ENCODE measurements at places on chromosomes 5 and 9.

- DNase-seq = no peak
Observed at GRCh38 chr5:1558944-1559343, 35.2 kb upstream of the LPCAT1 start.

DNA sequence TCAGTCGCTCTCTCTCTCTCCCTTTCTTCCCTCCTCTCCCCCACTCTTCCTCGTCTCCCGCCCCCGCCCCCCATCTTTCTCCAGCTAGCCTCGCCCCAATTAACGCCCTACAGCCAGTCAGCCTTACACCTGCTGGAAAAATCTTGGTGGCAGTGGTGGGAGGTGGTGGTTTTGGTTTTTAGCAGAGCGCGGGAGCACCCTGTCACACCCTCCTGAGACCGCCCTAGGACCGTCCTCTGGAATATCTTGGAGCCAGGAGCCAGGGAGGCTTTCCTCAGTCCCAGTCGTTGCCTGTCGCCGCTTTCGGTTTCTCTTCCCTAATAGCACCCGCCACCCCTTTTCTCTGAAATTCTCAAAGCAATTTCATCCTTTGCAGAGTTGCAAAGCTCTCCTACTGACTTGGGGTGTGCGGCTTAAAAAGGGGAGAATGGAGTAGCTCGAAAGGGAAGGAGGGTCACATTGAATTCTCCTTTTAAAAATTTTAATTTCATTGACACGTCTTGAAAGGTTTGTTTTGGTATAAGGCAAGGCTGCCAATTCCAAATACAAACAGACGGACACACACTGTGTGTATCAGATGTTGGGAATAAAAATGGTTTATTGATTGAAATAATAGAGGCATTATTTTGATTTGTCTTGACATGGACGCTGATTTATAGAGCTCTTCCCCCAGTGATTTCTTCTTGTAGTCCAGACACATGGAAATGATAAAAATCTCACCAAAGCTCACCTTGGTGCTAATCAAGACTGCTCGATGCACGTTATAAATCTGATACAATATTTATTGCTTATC is 301.3 kb downstream of the PARP8 start:
- DNase-seq = no peak

DNA sequence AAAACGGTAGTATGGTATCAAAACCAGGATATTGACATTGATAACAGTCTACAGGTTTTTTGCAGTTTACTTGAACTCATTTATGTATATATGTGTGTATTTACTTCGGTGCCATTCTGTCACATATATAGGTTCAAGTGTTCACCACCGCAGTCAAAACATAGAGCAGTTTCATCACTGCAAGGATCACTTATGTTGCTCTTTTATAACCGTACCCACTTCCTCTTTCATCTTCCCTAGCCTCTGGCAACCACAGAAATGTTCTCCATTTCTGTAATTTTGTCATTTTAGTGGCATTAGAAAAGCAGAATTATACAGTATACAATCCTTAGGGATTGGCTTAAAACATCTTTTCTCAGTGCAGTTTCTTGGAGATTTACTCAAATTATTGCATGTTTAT is 90.3 kb downstream of the SH3GL2 start:
- no peak for DNase-seq

DNA sequence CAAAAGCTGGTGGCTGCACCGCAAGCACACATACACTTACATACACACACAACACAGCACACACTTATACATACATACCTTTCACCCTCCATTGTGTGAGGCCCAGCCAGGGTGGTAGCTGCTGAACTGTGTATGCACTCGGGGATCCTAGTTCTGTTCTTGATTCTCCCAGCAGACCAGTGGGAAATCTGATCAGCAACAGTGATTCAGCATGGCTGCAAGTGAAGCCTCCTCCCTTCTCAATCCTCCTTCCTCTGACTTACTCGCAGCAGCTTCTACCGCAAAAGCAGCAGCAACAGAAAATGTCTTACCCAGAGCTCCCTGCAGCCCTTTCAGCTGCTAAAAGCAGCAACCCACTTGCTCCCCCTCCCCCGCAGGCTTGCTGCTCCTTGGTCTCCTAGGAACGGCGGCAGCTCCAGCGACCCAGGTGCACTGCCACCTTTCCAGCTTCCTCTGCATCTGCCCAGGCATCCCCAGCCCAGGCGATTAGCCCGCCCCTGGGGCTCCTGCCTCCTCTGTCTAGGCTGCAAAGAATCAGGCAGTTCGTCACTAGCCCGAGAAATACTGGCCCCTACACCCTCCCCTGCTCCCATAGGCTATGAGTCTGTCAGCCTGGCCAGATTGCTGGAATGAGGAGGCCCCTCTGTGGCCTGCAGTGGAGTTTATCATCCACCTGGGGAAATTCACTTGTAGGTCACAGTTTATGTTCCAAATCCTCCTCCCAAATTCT is at the start of gene KLHL3:
KLHL3 (minus strand) TSS at position 535 of the 730 bp plus-strand sequence; CDS start at position 92, 443 bp downstream.
- DNase-seq = no peak

DNA sequence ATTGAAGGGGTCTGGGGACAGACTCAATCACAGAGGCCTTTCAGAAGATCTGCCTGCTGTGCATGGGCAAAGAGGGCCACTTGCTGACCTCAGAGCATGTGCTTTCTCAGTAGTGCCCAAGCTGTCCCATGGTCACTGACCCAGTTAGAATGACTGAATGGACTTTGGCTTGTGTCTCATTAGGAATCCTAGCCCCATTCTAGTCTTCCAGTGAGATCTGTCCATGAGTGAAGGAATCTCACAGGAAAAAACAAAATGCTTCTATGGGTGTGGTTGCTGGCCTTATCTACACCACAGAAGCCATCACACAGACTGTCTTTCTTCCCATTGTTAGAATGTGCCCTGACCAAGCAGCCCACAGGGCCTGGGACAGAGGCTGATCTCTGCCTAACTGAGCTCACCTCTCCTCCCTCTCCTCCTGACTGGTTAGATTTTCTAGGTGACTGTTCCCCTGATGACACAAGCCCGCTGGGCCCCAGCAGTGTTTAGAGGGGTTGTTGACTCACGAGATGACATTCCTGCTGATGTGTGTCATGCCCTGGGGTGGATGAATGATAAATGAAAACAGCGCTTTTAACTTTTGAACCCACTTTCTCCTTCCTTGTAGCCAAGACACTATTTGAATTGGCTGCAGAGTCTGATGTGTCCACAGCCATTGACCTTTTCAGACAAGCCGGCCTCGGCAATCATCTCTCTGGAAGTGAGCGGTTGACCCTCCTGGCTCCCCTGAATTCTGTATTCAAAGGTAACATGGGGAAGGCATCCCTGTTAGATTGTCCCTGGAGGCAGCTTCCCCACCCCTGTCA is 24.8 kb downstream of the TGFBI start:
- DNase-seq = peak; percentile 59

DNA sequence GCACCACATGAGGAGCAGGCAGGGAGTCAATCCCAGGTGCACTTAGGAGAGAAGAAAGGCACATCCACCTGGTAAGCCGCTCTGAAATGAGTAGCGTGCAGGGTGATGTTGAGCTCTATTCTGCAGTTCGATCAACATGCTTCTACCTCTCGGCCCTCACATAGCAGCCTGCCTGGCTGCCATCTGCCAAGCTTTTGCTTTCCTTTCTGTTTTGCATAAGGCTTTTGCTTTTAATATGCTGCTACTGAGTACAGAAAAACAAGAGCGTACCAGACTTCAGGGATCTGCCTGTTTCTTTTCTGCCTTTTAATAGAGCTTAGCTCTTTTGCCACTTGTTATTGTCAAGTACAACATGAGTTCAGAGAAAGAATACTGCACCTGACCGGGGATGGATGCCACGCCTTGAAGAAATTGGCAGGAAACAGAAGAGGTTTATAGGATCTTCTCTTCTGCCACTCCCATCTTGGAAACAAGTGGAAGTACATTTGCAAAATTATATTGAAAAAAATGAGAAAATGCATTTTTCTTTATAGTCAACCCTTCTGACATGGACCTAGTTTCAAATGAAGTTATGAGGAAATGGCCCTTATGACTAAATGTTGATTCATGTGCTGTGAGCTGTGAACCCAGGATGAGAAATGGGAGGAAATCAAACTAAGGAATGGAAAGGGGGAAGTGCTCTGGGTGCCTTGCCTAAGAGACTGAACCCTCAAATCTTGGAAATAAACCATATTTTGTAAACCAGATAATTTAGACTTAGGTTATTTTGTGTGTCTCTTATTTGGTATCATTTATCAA is 4.0 kb upstream of the FCHO2 start:
- DNase-seq = no peak

DNA sequence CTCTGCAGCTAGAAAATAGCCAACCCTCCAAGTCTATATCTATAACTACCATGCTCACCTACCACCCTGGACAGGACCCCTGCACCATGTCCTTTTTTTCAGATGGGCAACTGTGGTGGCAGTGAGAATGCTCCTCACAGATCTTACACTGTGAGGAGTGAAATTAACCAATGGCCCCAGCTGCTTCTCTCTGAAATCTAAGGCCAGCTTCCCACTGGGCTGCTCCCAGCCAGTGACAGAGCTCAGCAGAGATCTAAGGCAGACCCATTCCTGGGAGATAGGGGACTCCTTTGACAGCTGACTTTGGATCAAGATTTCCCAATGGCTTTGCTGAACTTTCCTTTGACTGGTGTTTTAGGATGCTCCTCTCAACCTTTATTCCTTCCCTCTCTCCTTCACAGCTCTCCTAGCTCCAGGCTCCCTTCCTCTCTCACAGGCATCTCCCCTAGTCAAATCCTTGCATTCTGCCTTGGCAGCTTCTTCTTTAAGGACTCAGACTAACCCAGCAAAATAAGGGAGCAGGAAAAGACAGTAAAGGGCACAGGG is 1.6 kb upstream of the ARAP3 start:
- no peak for DNase-seq

DNA sequence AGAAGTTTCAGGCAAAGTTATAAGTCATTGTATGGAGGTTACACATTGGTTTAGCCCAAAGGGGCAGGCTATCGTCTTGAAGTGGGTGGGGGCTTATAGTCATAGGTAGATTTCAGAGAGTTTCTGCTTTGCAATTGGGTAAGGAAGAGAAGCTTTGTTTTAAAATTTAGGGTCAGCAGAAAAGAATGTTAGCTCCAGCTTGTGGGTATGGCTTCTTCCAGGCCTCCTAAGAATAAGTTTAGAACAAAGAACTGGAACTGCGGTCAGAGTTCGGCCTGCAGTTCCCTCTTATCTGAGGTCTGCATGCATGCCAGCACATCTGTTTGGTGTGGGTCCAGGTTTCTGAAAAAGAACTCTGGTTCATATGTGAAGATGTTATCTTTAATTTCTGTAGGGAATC is 96.1 kb downstream of the CYFIP2 start:
- no peak for DNase-seq

DNA sequence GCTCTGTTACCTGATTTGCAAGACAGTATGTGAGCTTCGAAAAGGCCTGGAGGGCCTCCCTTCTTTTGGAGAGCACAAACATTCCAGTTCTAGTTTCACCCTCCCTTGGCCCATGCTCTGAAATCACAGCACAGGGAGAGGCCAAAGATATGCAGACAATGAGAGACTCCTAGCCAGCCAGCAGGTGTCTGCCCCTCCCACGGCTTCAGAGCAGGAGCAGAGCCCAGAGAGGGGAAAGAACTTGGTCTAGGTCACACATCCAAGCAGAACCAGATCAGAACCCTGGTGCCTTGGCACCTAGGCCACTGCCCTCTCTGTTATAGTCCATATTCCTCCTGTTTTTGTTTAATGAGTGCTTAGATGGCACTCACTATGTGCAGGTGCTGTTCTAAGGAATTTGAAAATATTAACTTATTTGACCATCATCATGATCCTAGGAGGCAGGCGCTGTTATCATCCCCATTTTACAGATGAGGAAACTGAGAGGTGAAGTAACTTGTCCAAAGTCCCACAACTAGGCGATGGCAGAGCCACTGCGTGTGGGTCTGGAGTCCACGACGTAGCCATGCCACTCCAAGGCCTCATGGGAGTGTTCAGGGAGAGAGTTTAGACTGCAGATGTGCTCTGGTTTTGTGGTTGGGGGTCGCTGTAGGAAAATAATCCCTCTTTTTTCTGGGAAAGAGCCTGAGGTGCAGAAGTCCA is 27.2 kb downstream of the TMOD1 start:
- DNase-seq = no peak

DNA sequence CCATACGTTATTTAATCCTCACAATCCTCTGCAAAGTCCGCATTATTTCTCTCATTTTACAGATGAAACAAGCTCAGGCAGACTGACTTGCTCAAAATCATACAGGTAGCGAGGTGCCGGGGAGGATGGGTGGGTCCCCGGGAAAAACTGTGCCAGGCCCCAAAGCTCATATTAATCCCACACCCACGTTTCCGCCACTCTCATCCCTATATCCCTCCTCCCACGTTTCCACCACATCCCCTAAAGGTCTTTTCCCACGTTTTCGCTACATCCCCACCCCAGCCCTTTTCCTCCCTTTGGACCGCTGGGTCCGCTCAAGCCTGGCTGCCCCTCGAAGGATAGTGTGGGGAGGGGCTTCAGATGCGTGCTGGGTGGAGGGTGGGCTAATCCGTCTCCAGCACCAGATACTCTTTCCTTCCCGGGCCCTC is 434 bp upstream of the FSD1L start:
- DNase-seq = no peak

DNA sequence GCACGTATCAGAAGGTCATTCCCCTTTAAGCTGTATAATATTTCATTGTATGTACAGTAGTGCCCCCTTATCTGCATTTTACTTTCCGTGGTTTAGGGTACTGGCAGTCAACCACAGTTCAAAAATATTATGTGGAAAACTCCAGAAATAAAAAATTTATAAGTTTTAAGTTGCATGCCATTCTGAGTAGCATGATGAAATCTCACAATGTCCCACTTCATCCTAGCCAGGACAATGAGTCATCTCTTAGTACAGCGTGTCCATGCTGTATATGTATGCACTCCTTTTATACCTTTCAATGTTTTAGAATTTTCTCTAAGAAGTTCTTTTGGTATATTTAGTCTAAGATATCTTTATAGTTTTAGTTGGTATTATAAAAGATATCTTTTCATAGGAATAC is 115.0 kb upstream of the HAND1 start:
- DNase-seq = no peak

DNA sequence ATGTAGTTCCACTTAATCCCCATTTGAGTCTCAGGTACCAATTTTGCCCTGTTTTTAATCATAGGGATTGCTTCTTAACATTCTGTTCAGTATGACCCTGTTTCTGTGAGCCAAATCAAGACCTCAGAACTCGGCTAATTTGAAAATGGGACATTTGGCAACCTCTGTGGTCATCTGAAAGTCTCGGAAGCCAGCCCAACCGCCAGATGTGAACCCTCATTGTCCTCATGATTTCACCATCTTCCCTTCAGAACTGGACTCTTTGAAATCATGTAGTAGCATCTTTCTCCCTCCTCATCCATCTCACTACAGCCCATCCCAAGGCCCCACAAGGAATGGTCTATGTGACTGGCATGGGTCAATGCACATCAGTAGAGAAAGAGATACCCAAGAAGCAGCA is 88.9 kb downstream of the S1PR3 start:
- DNase-seq = no peak

DNA sequence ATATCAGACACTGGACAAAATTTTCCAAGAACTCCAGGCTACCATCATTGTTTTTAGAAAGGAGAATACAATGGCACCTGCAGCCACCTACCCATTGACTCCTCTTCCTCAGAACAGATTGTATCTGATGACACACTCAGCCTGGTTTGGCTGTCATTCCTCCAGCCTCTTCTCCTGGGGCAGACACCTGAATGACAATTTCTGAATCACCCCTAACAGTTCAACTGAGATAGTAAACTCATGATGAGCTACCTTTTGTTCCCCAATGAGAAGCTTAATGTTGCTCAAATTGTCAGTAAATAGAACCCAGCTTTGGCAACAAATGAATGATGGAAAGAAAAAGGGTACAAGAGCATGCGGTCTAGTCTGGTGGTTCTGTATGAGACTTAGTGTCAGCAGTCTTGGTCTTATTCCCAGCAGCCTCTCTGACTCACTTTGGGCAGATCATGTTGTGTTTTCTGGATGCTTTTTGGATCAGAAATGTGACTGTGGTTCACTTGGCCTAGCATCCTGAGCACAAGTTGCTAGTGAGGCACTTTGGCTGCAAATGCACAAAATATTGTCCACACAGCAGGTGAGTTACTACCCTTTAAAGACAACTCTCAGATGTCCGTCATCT is 78.3 kb downstream of the MAMDC2 start:
- DNase-seq = no peak

Data from thoracic aorta (tissue), 2 donors.